ENCODE measurements at places on chromosomes 12 and 14.

DNA sequence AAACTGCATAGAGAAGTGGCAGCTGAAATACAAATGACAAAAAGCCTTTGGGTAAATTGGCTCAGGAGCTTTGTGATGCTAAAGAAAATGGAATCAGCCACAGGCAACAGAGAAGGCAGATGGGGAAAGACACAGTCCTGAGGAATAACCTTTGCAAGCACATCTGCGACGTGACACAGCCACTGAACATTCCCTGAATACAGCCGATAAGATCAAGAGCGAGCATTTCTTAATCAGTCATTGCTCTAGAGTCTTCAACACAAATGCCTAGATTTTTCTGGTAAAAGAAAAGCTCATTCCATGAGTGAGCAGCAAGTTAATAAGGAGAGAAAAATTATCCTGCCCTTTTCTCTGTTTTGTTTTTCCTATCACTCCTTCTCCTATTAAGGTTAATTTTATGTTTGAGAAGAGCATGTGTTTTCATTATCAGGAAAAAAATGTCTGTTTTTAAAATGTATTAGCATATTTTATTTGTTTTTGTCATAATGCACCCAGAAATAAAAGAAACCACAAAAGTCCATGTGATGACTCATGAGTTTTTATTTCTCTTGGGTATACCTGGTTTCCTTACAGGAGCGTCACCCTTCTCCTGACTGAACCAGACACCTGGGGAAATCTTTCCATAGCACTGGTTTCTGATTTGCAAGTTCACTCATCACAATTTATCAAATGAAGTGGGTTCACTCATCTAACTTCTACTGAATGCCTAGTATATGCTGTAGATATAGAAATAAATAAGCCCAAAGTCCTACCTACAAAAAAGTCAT lies 45.4 kb upstream of the PCED1B start:
- ATAC-seq, result no peak

- ATAC-seq, result no peak
Observed at GRCh38 chr14:63418020-63418419, 99.3 kb upstream of the GPHB5 start.

DNA sequence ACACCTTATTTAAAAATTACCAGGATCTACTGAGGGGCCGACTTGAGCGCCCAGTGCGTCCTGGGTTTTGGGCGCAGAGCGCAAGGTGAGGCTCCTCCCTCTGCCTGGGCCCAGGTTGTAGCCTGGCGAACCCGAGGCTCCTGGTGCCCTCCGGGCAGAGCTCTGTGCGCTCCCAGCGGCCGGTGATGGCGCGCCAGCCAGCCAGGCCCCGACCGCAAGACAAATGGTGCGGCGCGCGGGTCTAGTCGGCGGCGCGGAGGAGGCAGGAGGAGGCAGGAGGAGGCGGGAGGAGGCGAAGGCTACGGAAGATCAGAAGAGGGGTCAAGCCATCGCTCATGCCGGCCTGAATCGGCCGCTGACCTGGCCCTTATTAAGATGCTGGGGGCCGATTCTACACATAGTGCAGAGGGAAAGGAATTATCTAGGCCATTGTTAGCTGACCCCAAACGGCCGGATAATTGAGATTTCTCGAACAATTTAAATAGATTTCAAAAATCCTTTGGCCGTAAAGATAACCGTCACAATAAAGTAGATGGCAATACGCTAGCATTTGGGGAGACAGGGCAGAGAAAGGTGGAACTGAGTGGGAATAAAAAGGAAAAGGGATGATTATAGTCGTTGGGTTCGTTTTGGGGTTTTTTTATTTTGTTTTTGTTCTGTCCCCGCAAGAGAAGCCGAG lies 2.8 kb downstream of the TBX5 start:
- no peak for ATAC-seq

- ATAC-seq, result no peak
Observed at GRCh38 chr12:88108021-88108420, 33.9 kb downstream of the CEP290 start.

DNA sequence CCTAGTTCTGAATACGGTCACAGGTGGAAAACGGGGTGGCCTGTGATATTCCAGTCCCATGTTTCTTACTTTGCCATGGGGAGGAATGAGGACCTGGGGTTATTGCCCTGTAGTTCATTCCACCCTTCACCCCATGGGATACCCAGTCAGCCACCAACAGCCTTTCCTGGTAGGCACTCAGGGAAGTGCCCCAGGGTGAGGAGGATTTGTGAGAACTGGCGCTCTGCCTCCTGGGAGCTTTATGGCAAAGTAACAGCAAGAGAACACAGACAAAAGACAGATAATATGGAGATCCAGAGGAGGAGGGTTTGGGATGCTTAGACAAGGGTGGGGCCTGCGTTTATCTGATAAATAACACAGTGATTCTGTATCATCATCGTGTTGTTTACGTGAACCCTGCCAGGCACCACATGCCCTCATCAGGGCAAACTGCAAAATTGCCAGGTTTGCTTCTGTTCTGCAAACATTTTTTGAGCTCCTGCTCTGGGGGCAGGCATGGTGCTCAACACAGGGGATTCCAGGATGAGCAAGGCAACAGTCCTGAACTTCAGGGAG lies 223.5 kb downstream of the SLC41A2 start:
- no peak for ATAC-seq

- ATAC-seq, result no peak
Observed at GRCh38 chr12:67436230-67436629, 167.1 kb downstream of the CAND1 start.

- no peak for ATAC-seq
Observed at GRCh38 chr12:31007153-31007495, 66.5 kb upstream of the DDX11 start.

DNA sequence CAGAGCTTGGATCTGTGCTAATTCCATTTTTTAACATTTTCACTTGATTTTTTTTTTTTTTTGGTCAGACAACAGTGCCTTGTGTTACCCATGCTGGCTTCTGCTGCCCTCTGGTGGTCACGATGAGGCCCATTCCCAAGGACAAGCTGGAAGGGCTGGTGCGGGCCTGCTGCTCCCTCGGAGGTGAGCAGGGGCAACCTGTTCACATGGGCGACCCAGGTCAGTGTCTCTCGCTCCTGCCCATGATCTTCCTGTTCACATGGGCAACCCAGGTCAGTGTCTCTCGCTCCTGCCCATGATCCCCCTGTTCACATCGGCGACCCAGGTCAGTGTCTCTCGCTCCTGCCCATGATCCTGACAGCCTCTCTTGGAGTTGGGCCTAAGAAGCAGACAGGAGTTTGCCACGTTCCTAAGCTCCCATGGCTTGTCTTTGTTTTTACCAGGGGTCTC lies 59.4 kb downstream of the DGLUCY start:
- ATAC-seq, result peak; percentile 77

DNA sequence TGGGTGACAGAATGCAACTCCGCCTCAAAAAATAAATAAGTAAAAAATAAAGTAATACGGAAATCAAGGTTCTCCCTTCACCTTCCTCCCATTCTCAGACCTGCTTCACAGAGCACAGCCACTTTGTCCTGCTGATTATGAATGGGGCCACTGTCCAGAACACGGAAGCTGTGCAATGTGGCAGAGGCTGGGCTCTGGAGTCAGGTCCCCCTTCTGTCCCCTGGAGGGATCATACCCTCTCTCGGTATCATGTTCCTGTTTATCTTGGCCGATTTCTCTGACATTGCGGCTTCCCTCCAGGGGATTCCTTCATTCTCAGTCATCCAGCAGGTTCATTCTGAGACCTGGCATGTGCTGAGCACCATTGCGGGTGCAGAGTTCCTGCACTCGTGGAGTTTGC lies 11.3 kb downstream of the PPP2R5C start:
- no peak for ATAC-seq

DNA sequence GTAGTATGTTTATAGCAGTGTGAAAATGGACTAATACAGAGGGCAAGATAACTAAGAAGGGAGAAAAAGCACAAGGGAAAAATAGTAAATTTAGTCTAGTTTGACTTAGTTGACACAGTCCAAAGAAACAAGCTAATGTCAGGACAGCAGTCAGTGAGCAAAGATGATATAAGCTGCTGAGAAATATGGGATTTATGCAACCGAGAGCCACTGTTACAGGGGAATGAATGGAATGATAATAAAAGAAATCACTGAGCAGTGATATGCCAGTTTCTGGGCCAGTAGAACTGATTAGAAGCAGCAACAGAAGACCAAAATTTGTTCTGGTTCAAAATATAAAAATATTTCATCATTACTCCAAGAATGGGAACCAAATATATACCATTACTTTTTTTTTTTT lies 60.1 kb downstream of the R3HDM2 start:
- no peak for ATAC-seq

GRCh38 chr12:24496755-24497154 lies 452.1 kb downstream of the BCAT1 start:
- ATAC-seq, result no peak

DNA sequence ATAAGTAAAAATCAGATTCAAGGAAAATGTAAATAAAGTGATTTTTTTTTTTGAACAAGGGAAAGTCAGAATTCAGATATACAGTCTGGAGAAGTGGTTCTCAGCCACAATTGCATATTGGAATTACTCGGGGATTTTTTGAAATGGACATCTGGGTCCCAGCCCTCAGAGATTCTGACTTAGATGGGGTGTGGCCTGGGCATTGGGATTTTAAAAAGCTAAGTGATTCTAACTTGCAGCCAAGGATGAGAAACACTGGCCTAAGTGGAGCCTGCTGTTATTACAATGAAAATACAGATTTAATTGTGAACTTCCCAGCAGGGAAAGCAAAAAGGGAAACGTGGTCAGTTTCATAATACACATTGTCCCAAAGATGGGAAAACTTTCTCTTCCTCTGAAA lies 273.8 kb downstream of the TTC8 start:
- no peak for ATAC-seq

GRCh38 chr12:78726854-78727253 lies 137.7 kb upstream of the SYT1 start:
- ATAC-seq, result peak; percentile 53

DNA sequence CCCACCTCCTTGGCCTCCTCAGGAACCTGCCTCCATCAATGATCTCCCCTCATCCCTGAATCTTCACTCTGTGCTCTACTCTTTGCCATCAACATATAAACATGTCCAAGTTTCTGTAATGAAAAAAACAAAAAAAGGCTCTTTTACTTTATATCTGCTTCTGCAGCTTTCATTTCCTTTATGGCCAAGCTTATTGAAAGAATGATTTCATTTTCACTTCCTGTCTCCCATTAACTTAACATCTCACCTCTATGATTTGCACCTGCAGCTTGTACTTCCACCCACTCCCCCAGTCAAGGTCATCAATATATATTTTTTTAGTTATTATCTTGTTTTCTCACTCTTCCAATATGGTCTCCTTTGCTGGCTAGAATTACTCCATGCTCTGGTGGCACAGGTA lies 15.6 kb upstream of the RNU6-7 start:
- no peak for ATAC-seq

- peak; percentile 56 for ATAC-seq
Observed at GRCh38 chr12:111842556-111843396, 748 bp downstream of the MAPKAPK5 start.

DNA sequence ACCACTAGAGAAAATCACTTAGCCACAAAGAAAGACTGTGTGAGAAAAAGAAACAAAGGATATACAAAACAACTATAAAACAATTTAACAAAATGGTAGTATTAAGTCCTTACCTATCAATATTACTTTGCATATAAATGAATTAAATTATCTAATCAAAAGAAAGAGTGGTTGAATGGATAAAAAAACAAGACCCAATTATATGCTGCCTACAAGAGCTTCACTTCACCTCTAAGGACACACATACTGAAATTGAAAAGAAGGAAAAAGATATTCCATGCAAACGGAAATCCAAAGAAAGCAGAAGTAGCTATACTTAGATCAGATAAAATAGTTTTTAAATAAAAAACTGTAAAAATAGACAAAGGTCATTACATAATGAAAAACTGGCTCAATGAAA lies 134.9 kb upstream of the CCDC196 start:
- ATAC-seq, result no peak

DNA sequence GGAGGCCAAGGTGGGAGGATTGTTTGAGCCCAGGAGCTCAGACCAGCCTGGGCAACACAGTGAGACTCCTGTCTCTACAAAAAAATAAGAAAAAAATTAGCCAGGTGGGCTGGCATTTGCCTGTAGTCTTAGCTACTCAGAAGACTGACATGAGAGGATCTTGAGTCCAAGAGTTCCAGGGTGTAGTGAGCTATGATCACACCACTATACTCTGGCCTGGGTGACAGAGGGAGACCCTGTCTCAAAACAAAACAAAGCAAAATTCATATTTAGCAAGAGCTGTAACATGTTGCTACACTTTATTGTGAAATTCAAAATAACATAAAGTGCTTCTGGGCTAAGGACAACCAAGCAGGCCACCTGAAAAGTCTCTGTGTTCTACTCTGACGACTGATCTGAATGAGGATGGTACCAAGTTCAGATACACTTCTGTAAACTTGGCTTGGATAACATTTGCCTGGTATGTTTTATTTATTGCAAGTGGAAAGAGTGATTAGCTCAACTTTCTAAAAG lies 11.6 kb upstream of the STRN3 start:
- ATAC-seq, result no peak
